Panc1 (cell line): ENCODE measurements at places on chromosomes 13 and 19.

DNA sequence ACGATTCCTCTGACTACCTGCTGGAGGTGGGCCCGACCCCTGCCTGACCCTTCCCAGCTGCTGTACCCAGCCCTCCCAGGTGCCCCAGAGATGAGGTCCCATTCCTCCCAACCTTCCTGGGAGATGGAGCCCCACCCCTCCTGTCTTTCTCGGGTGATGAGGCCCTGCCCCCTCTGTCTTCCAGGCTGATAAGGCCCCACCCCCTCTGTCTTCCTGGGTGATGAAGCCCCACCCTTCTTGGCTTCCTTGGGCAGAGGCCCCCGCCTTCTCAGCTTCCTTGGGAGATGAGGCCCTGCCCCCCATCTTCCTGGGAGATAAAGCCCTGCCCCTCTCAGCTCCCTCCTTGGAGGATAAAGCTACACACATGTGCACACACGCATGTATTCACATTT is 47.9 kb downstream of the CERS4 start:
- no peak overlapping the region for H3K27ac ChIP-seq
- H3K27me3 ChIP-seq = no peaks in the 10 kb centered on the region
- no peak for DNase-seq
- H3K36me3 ChIP-seq = no peaks in the 10 kb centered on the region
- no peak overlapping the region for H3K4me3 ChIP-seq
- H3K4me1 ChIP-seq = no peaks in the 10 kb centered on the region

- no peaks in the 10 kb centered on the region for H3K36me3 ChIP-seq
- no peak overlapping the region for H3K27ac ChIP-seq
- DNase-seq = no peak
- H3K4me3 ChIP-seq = no peak overlapping the region
- H3K4me1 ChIP-seq = peaks cover 3% of the 10 kb centered on the region
Measured at GRCh38 chr13:29819143-29819542, 31.3 kb downstream of the UBL3 start.

GRCh38 chr13:97726664-97727280 is 226.7 kb upstream of the IPO5 start:
- H3K4me3 ChIP-seq = no peak overlapping the region
- H3K36me3 ChIP-seq = no peaks in the 10 kb centered on the region
- no peaks in the 10 kb centered on the region for H3K27me3 ChIP-seq
- H3K27ac ChIP-seq = no peak overlapping the region
- DNase-seq = no peak

DNA sequence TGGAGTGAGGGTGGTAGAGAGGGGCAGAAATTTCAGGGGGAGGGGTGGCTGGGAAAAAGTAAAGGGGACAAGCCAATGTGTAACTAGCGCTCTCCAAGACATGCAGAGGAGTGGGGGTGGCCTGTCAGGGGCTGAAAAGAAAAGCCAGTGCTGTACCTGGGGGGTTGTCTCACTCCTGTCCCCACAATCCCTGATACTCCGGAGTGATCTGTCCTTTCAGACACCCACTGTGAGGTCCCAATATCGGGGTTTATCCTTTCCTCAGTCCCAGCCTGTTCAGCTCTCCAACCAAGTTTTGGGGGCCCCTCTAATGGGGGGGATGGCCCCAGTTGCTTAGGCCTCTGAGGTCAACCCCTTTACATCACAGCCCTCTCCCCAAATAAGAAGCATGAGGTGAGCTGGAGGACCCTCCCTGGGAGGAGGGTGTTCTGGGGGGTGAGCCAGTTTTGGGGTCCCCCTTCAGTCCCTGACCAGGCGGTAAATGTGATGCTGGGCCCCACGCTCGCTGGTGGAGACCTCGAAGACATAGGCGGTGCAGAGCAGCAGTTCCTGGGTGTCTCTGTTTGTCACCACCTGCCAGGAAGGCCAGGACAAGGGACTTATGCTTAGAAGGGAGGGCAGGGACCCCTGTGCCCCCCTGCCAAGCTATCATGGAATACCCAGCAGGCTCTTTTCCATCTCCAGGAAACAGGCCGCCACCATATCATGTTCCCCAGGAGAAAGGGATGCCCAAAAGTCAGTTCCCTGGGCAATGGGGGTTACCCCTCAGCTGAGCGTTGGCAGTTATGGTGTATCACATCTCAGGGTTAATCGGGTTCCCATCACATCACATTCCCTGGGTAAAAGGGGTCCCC is 5.9 kb downstream of the CD37 start:
- no peaks in the 10 kb centered on the region for H3K36me3 ChIP-seq
- no peaks in the 10 kb centered on the region for H3K27me3 ChIP-seq
- DNase-seq = no peak
- H3K4me3 ChIP-seq = no peak overlapping the region

- DNase-seq = no peak
- no peaks in the 10 kb centered on the region for H3K27me3 ChIP-seq
- no peaks in the 10 kb centered on the region for H3K4me1 ChIP-seq
- H3K27ac ChIP-seq = no peak overlapping the region
- H3K4me3 ChIP-seq = no peak overlapping the region
- no peaks in the 10 kb centered on the region for H3K36me3 ChIP-seq
Measured at GRCh38 chr19:6232601-6233055, 47.1 kb downstream of the MLLT1 start.

- DNase-seq = no peak
- H3K27ac ChIP-seq = no peak overlapping the region
- no peaks in the 10 kb centered on the region for H3K27me3 ChIP-seq
- no peaks in the 10 kb centered on the region for H3K36me3 ChIP-seq
- no peaks in the 10 kb centered on the region for H3K4me1 ChIP-seq
Measured at GRCh38 chr13:54536112-54536511, 1507.5 kb downstream of the OLFM4 start.

- H3K4me1 ChIP-seq = peaks cover 52% of the 10 kb centered on the region
- no peak overlapping the region for H3K4me3 ChIP-seq
- no peak overlapping the region for H3K27ac ChIP-seq
- no peak for DNase-seq
- H3K27me3 ChIP-seq = no peaks in the 10 kb centered on the region
Measured at GRCh38 chr19:55391702-55392615, 6.2 kb downstream of the RPL28 start.
